ENCODE measurements at places on chromosomes 7 and 10.

GRCh38 chr10:121787169-121787568 lies 140.7 kb downstream of the ATE1 start:
- no peak for DNase-seq

DNA sequence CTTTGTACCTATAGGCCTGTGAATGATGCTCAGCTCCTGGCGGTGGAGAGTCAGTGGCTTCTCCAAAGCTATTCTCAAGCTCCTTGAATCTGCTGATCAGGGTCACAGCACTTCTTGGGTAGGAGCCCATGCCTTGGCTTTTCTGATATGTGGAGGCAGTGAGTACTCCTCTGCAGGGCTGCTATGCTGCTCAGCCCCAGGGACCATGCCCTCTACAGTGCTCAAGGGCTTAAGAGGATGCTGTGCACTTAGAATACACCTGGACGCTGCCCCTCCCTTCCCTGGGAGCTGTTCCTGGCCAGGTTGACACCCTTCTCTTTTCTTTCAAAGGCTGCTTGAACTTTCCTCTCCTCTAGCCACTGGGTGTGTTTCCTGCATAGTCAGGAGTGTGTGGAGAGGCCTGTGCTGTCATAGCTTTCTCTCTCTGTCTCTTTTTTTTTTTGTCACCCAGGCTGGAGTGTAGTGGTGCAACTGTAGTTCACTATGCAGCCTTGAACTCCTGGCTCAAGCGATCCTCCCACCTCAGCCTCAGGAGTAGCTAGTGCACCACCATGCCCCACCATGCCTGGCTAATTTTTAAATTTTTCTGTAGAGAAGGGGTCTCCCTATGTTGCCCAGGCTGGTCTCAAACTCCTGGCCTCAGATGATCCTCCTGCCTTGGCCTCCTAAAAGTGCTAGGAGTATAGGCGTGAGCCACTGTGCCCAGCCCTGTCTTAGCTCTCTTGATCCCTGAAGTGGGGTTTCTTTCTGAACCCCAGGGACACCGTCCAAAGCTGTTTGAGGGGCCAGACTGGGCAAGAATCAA lies 113.9 kb downstream of the KIF20B start:
- DNase-seq = no peak

GRCh38 chr10:108421266-108421665 lies 1256.8 kb upstream of the SORCS1 start:
- DNase-seq = no peak

GRCh38 chr10:1003884-1004670 lies 15.8 kb downstream of the GTPBP4 start:
- no peak for DNase-seq

DNA sequence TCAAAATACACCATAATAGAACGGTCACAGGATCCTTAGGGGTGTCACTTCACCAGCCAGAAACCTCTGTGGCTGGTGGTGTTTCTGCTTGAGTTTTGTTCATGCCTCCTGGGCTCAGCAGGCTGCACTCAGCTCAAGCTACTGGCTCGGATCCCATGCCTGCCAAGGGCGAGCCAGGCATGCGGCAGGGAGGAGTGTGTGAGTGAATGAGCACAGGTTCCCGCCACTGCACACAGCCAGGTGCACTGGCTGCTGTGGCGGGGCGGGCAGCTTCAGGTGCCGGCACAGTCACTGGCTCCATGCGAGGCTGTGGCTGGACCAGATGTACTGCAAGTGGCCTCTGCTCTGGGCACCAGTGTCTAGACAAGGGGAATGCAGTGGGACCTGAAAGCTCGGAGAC lies 29.5 kb downstream of the CLDN12 start:
- no peak for DNase-seq

GRCh38 chr7:68503400-68503799 lies 1094.9 kb upstream of the AUTS2 start:
- DNase-seq = no peak

DNA sequence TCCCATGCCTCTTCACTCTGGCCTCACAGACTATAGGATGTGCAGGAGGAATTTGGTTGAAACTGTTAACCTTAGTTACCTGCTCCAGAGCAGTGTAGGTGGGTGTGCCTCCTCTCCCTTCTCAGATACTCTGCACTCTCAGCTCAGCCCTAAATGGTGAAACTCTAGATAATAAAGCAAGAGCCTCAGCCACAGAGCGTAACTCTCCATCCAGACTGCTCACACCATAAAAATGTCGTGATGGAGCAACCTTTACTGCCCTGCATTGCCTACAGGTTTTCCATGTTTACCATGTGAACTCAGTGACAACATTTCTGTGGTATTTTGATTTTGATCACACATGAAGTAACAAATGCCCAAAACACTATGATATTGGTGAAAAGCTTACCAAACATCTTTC lies 227.7 kb downstream of the CREB5 start:
- no peak for DNase-seq

DNA sequence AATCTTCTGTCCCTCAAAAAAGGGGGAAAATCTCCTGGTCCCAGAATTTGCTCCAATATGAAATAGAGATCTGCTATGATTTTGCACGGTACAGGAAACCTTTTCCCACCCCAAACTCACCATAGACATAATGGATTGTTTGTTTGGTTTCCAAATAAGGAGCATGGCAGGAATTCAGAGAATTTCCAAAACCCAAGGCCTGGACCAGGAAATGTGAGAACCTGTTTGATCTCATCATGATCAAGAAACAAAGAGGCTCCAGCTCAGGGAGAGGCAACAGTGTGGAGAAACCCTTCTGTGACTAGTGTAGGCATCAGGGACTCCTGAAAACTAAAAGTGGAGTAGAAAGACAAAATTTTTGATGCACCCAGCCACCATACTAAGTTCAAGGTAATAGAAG lies 1548.1 kb upstream of the LRRTM3 start:
- DNase-seq = no peak

- no peak for DNase-seq
Measured at GRCh38 chr7:101537205-101537604, 91.9 kb downstream of the MYL10 start.

GRCh38 chr10:97444212-97444611 lies 1.6 kb downstream of the EXOSC1 start:
- no peak for DNase-seq

DNA sequence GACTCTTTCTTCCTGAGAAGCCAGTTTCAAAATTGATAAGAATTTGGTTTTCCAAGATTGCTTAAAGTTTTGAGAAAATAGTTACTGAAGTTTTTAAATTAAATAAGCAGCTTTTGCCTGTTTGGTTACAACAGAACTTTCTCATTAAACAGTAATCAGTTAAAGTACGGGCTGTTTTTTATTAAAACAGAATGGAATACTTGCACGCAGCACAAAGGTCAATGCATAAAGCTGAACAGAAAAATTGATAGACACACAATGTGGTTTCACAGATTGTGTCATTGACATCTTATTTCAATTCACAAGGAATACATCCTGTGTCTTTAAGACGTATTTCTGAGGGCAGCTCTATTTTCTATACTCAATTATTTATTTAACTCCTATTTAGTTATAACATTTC lies 192.2 kb downstream of the PRKG1 start:
- peak; percentile 58 for DNase-seq

DNA sequence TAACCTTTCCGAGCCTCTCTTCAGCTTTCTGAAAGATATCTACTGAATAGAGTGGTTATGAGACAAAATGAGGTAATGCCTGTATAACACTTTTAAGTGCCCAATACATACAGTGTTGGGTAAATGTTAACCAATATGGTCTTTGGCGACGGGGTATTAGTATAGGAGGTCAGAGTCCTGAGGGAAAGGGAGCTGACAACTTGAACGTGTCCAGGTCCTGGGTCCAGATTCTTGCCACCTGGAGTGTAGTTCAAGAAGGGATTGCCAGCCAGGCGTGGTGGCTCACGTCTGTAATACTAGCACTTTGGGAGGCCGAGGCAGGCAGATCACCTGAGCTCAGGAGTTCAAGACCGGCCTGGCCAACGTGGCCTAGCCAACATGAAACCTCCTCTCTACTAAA lies 76.0 kb downstream of the ZFAND4 start:
- no peak for DNase-seq

- DNase-seq = no peak
Measured at GRCh38 chr7:141501451-141501850, 49.8 kb upstream of the AGK start.

- DNase-seq = no peak
Measured at GRCh38 chr7:36925207-36925606, 200.9 kb upstream of the AOAH start.

DNA sequence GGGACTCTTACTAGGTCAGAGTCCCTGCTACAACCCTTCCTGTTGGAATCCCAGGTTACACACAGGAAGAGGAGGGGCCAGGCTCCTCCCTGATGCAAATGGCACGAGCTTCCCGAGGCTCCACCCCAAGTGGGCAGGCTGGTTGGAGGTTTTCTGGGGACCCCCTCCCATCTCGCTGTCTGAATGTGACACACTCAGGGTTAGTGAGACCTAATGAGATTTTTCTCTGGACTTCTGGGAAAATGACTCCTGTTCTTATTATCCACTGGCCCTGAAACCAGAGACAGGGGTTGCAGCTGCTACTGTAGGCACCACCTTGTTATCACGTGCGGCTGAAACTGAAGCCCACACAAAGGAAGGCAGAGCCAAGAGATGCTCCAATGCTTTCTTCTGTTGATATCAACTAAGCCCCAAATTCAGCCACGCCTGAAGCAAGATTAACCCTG lies 103.3 kb downstream of the FAM107B start:
- DNase-seq = no peak

DNA sequence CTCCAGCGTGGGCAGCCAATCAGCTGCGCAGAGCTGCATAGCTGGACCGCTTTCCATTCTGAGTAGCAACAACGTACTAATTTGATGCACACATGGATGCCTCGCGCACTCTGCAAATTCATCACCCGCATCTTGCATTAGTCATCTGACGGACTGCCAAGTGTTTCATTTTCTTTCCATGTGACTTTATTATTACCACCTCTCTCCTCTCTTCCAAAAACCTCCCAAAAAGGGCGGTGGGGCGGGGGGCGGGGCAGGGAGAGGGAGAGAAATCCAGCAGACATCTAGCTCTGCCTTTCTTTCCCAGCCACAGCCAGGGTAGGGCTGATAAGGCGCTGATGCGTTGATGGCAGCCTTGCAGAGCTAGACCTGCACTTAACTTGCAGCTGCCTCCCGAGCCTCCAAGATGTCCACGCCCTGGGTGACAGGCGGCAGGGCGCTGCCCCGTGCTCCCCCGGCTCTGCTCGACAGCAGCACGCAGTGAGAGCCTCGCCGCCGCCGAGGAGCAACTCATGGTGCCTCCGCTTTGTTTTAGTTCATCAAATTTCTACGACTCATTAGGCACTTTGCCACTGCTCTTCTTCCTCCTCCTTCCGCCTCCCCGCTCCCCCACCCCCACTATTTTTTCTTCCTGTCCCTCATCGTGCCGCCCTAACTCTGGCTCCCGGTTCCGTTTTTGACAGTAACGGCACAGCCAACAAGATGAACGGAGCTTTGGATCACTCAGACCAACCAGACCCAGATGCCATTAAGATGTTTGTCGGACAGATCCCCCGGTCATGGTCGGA lies 147.3 kb downstream of the CELF2 start:
- peak; percentile 81 for DNase-seq

DNA sequence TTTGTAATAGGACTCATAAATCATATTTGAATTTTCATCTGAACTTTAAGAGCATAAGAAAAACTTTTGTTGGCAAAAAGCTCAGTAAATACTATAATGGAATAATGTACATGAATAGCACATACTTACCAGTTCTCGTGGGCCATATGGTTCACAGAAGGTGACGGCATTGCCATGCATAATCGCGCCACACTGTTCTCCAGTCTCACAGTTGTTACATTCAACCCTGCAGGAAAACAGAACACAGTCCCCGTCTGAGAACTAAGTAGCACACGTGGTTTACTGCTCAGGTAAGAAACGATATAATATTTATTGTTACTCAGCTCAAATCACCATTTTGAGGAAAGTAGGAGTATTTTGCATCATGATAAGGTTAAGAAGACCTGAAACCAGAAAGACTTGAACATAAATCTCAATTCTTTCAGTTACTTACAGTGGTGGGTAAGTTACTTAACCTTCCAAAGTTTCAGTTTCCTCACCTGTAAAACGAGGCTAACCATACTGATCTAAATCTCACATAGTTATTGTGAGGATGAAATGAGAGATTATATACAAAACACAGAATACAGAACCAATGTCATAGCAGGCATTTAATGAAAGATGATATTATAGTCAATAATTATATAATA lies 261.4 kb downstream of the RELN start:
- DNase-seq = no peak

DNA sequence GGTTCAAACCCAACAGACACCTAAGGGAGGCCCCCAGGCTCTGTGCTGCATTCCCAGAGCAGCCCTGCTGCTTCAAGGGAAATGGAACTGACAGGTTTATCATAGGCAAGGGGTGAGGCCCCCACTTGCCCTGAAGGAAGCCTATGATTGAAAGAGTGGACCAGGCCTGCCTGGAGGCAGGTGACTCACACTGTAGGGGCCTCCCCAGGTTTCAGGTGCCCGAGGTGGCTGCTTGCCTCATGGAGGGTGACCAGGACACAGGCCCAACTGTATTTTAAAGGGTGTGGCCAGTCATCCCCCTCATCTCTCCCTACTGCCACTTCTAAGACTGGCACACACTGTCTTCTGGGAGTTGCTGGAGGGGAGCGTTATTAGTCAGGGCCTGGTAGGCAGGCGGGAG lies 85.4 kb downstream of the ATXN7L1 start:
- no peak for DNase-seq

- DNase-seq = no peak
Measured at GRCh38 chr7:303884-304573, 14.1 kb downstream of the FOXL3 start.

DNA sequence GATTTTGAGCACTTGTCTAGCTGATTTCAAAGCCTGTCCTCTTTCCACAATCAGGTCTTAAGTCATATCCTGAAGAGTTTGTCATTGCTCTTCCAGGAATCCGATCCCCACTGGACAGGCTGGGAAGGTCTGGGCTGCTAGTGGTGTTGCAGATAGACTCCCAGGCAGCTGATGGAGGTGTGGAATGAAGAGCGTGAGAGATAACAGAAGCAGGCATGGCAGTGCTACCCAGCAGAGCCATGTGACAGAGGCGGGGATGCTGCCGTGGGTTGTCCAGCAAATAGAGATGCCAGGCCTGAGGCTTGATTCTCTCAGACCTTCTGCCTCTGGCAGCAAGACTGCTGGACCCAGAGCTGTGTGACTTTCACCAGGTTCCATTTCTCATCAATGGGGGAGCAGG lies 116.5 kb upstream of the EEPD1 start:
- DNase-seq = no peak

- peak; percentile 61 for DNase-seq
Measured at GRCh38 chr7:92988051-92988450, 129.7 kb downstream of the SAMD9 start.

DNA sequence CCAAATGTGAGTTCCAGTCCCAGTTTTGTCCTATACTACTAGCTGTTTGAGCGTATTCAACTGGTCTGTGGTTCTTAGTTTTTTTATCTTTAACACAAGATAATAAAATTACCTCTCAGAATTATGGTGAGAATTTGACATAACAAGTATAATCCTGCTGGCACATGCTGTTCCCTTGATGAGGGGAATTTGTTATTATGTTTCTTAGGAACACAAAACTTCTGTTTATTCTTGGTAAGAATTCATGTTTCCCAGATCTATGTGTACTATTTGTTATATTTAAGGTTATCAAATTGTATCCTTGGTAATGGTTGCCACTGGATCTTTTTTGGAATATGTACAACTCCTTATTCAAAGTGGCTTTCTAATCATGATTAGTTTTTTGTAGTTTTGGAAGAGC lies 335.6 kb downstream of the ADK start:
- DNase-seq = no peak

GRCh38 chr10:16367621-16368292 lies 69.1 kb upstream of the PTER start:
- DNase-seq = no peak

GRCh38 chr10:106707657-106708056 lies 456.8 kb downstream of the SORCS1 start:
- DNase-seq = no peak

Measured in AG10803 (cell line).